ENCODE measurements at places on chromosomes 1 and 21.

- no peak for DNase-seq
These were observed 82.1 kb upstream of the KIF1B start for GRCh38 chr1:10128101-10128765.

DNA sequence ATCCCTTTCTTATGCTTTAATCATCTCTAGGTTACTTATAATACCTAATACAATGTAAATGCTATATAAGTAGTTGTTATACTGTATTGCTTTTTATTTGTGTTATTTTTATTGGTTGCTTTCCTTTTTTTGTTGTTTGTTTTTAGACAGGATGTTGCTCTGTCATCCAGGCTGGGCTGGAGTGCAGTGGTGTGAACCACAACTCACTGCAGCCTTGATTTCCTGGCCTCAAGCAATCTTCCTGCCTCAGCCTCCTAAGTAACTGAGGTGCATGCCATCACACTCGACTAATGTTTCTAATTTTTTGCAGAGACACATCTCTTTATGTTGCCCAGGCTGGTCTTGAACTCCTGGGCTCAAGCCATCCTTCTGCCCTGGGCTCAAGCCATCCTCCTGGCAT is 26.9 kb downstream of the KRTAP19-8 start:
- no peak for DNase-seq

- DNase-seq: no peak
These were observed 142.4 kb downstream of the ADGRL4 start for GRCh38 chr1:78864175-78864574.

DNA sequence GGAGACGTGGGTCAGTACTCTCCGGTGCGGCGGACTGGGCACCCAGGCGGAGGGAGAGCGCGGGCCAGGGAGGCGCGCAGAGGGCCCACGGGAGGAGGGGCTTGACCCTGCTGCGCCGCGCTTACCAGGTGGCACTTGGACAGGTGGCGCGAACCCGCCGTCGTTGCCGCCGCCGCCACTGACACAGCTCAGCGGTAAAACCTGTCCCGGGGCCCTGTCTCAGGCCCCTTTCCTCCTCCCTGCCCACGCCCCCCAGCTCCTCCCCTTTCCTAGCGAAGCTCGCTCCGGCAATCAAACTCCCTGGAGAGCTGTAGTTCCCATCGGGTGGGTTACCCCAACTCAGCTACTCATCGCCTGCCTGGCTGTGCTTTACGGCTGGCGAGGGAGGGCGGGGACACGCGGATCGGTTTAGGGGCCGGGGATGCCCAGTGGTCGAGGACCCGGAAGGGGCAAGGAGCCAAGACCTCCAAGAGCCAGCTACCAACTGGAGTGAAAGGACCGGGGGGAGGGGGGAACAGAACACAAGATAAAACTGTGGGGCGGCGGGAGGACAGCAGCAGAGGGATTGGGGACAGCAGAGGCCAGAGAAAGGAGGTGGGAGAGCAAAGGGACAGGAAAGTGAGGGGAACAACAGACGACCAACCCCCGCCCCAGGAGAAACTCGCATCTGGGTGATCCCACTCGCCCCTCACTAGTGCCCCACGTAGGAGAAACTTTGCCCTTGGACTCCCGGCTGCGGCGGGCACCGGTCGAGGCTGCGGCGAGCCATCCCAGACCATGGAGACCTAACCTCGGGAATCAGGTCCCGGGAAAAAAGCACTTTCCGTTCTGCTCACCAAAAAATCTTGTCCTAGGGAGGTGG is 2.9 kb downstream of the GFI1 start:
- DNase-seq: peak; percentile 65

DNA sequence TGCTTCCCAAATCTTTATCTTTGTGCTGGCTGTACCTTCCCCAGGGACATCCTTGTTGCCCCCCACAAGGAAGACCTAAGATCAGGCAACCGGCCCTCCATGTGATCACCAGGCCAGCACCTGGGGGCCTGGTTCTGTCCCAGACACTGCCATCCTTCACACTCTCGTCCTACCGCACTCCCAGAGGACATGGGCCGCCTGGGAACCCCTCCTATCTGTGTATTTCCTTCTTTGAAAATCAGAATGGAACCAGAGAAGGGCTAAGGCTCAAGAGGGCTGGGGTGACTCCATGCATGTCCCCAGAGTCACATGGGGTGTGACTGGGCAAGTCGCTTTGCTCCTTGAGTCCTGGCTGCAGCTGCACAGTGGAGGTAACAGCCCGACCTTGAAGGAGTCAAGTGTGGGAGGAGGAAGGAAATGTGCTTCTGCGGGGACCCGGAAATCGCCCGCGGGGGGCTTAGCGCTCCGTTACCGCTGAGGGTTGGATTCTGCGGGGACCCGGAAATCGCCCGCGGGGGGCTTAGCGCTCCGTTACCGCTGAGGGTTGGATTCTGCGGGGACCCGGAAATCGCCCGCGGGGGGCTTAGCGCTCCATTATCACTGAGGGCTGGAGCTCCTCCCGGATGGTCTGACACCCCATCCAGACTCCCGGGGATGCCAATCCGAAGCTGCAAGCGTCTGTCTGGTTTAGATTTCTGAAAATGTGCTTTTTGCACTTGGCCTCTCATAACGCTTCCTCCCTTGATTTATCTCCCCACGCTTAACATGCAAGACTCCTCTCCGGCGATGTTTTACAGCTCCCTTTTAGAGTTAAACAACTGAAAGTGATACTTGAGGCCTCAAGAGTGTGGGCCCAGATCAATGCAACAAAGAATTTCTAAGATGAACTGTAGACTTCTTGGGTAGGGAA is 278.9 kb downstream of the NPHP4 start:
- no peak for DNase-seq

DNA sequence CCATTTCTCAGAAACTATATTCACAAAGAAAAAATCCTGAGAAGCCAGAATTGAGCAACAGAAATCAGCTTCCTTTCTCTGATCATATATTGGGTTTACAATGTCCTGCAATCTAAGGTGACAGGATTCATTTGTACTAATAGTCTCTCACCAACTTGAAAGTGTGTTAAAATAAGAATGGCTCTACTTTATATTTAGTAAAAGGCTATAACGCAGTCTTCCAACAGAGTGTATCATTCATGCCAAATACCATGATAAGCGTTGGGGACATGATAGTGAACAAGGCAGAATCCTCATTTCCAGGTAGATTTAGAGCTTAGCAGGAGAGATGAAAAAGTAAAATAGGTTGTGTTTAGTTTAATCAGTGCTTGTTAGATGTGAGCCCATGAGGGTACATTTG is 519.2 kb upstream of the ZRANB2 start:
- DNase-seq: no peak

GRCh38 chr21:34083357-34083756 is 10.0 kb downstream of the MRPS6 start:
- no peak for DNase-seq

DNA sequence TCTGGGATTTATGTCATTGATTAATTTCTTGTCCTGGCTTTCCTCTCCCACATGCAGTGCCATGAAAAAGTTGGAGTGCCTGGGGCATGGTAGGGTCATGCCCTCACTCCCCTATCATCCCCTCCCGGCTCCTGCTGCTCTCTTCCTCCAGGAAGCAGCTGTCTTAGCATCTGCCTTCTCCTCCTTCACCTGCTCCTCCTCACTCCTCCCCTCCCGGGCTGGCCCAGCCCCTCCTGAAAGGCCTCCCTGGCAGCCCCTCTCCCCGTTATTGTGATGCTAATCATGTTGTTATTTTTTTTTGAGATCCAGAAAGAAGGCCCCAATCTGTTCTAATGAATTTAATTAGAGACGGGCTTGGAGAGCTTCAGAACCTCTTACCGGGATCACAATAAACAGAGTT is 36.3 kb upstream of the NFASC start:
- DNase-seq: no peak

- DNase-seq: no peak
These were observed 121.8 kb downstream of the HMGB4 start for GRCh38 chr1:33985656-33986055.

GRCh38 chr1:208238710-208239472 is 5.3 kb downstream of the PLXNA2 start:
- DNase-seq: no peak

GRCh38 chr1:158121604-158122254 is 59.0 kb upstream of the CD1D start:
- peak; percentile 15 for DNase-seq

GRCh38 chr1:6971048-6971447 is 185.8 kb downstream of the CAMTA1 start:
- no peak for DNase-seq

- no peak for DNase-seq
These were observed 37.5 kb downstream of the PGM1 start for GRCh38 chr1:63630666-63631065.

DNA sequence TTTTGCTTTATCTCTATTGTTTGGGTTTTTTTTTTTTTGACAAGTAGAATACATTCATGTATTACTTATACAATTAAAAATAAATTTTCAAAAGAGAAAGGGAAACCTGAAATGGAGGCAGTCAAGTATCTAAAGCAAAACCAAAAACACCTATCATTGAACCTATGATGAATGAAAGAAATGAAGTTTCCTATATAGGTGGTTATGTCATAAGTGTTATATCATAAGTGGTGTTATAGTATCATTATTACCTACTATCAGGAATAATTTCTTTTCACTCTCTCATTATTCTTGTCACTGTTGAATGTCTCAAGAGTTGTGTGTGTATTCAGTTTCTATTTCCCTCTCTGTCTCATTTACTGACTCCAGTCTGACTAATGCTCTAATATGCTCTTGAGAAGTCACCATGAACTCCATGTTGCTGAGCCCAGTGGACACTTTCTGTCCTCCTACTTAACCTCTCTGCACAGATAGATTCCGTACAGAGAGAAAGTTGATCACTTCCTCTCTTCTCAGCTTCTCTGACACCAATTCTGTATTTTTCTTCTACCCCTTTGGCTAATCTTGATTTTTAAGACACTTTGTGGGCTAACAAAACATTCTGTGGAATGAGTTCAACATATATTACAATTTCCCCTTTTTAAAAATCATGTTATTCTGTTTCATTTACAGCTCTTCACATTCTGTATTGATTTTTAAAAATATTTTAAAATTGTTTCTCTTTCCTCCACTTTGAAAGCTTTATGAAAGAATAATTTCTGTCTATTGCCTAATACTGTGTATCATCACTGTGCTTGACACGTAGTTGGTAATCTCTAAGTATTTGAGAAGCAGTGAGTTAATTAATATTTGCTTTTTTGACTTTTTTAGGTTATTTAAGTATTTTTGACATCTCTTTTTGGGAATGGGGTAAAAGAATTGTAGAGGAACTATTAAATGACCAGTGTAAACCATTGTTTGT is 50.1 kb downstream of the RASAL2 start:
- DNase-seq: no peak

- no peak for DNase-seq
These were observed 292.0 kb upstream of the ADAMTS5 start for GRCh38 chr21:27258742-27259448.

- DNase-seq: no peak
These were observed 54.7 kb downstream of the UMODL1 start for GRCh38 chr21:42125571-42126544.

DNA sequence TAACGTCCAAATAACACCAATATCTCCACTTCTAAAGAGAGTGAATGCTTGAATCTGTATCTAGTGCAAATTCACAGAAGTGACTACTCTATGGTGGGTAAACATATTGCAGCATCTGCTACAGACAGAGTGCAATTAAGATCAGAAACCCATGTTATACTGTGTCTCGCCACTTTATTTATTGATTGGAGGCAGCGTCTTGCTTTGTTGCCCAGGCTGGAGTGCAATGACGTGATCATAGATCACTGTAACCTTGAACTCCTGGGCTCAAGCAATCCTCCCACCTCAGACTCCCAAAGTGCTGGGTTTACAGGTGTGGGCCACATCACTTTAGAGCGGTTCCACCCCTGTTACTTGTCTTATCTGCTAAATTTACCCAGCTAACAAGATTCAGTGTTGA is 57.0 kb downstream of the HLCS start:
- no peak for DNase-seq

DNA sequence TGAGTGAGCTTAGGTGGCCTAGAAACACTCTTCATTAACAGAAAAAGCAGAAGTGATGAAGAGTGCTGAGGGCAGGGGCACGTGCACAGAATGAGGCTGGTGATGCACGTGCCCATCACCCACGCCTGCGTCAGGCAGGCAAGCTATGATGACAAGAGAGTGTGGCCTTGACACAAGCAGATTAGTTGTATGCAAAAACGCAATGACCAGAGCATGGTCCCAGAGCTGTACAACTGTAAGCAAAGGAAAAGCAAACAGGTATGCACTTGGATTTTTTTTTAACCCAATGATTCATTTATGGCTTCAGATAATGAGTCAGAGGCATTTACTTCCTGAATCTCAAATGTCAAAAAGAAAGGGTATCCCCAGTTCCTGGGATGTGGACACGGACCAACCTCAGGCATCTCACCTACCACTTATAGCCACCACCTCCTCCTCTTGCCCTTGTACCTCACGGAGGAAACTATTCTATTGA is 9.1 kb upstream of the TMEM61 start:
- DNase-seq: no peak

GRCh38 chr1:14137411-14138134 is 437.6 kb downstream of the PRDM2 start:
- no peak for DNase-seq

DNA sequence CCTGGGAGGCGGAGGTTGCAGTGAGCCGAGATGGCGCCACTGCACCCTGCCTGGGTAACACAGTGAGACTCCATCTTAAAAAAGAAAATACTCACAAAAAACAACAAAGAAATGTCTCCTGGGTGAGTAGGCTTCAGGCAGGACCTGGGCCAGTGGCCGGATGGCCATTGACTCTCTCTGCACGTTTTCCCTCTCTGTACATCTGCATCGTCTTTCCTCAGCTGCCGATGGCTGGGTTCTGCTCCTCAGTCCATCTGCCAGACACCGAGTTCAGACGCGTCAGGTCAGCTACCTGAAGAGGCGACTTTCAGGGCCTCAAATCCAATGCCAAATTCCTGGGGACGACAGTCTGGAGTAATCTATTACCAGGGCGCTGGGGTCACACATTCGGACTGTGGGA is 199.3 kb downstream of the CAMTA1 start:
- DNase-seq: no peak

GRCh38 chr1:165116732-165117131 is 239.8 kb downstream of the LMX1A start:
- no peak for DNase-seq

DNA sequence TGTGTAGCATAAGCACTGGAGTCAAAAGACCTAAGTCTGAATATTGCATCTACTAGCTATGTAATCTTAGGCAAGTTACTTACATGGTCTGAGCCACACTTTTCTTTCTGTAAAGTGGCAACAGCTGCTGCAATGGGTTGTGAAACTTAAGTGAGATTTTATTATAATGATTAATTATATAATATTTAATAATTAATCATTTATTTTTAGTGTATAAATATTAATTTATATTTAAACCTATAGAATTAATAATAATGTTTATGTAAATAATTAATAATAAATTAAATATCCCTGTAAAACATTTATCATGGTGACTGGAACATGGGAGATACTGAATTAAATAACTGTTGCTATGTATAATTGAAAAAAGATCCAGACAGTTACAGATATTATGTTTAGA is 180.3 kb downstream of the LRRC40 start:
- no peak for DNase-seq

DNA sequence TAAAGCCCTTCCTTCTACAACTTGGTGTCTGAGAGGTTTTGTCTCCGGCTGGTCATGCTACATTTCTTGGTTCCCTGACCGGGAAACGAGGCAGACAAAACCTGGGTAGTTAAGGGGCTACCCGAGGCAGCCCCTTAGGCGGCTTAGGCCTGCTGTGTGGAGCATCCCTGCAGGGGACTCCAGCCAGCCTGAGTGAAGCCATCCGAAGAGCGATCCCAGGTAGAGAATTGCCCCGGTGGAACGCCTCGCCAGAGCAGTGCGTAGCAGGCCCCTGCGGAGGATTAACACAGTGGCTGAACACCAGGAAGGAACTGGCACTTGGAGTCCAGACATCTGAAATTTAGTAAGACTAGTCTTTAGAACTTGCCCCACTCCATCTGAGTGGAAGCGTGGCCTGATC is 21.2 kb upstream of the MYOCOS start:
- DNase-seq: no peak

- DNase-seq: no peak
These were observed 347.7 kb downstream of the PTBP2 start for GRCh38 chr1:97069312-97069711.
